ENCODE measurements at places on chromosomes 16 and 17.

DNA sequence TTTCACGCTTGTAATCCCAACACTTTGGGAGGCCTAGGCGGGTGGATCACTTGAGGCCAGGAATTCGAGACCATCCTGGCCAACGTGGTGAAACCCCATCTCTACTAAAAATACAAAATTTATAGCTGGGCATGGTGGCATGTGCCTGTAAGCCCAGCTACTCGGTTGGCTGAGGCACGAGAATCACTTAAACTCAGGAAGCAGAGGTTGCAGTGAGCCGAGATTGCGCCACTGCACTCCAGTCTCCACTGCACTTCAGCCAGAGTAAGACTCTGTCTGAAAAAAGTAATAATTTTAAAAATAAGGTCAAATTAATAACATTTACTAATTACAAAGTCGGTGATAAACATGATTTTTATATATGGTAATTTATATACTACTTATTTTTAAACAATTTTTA lies 155.9 kb downstream of the AXIN2 start:
- DNase-seq: no peak

GRCh38 chr16:77617553-77617952 lies 104.8 kb upstream of the NUDT7 start:
- DNase-seq: no peak

GRCh38 chr17:11279776-11280344 lies 38.8 kb downstream of the SHISA6 start:
- no peak for DNase-seq

DNA sequence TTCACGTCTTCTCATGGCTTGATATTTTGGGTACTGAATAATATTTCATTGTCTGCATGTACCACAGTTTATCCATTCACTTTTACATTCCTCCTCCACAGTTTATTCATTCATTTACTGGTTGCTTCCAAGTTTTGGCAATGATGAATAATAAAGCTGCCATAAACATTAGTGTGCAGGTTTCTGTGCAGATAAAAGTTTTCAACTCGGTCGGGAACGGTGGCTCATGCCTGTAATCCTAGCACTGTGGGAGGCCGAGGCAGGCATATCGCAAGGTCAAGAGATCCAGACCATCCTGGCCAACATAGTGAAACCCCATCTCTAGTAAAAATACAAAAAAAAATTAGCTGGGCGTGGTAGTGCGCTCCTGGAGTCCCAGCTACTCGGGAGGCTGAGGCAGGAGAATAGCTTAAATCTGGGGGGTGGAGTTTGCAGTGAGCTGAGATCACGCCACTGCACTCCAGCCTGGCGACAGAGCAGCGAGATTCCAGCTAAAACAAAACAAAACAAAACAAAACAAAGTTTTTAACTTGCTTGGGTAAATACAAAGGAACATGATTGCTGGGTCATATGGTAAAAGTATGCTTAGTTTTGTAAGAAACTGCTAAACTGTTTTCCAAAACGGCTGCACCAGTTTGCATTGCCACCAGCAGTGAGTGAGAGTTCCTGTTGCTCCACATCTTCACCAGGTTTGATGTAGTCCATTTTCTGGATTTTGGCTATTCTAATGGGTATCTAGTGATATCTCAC lies 89.5 kb downstream of the WWP2 start:
- DNase-seq: no peak

DNA sequence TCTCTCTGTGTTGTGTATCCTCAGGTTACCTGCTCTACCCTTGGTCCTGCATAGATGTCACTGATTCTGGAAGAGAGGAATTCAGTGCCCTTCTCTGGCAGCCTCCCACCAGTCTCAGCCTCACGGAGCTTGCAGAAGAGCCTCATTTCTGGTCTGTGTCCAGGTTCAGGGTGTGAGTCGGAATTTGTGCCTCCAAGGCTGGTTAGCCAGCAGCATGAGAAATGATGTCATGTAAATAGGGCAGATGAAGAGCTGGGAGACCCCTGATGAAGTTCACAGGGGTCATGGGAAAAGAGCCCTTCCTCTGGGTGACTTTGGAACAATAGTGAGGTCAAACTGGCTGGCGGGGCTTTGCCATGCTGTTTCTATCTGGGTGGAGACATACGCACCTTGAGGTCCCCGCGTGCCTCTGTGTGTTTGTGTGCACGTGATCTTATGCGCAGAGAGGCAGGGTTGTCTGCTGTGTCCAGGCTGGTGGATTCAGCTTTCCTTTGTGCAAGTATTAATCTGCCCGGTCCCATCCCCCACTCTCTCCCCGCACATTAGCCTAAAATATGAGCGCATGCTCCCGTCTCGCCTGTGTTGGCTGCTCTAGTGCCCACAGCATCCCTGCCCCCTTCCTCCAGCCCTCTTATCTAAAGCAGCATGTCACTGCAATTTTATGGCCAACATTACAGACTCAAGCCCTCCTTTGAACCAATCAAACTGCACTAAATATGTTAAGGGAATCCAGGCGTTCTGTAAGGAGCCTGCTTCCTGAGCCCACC lies 256.3 kb upstream of the ZFHX3 start:
- DNase-seq: no peak

DNA sequence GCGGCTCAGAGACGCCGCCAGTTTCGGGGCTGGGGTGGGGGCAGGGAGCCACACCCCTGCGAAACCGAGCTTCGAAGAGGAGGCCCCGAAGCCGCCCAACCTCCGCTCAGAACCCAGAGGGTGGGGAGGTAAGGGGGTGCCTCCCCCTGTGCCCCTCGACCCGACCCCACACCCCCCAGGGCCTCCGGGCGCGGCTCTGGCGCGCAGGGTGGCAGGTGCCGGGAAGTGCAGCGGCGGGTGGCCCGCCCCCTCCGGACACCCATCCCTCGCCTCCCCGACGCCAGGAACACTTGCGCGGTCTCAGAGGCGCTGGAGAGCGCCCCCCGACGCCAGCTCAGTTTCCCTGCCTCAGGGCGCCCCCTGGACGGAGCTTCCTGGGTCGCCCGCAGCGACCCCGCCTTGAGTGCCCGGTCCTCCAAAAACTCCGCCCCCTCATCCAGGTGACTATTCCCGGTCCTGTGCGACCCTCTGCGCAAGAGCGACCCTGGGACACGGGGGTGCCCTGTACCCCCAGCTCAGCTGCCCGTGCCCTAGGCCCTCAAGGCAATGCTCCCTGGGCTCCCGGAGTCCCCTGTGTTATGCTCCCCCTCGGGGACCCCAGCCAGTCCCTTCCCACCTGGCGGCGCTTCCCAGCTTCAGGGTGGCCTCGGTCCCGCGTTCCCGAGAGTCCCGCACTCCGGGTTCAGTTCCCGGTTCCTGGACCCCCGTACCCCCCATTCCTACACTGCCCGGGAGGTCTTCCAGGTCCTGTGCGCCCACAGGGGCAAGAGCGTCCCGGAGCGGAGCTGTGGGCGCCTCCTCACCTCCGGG lies 562 bp downstream of the PPL start:
- DNase-seq: no peak

- no peak for DNase-seq
Observed at GRCh38 chr17:60823515-60823914, 145.9 kb downstream of the BCAS3 start.

DNA sequence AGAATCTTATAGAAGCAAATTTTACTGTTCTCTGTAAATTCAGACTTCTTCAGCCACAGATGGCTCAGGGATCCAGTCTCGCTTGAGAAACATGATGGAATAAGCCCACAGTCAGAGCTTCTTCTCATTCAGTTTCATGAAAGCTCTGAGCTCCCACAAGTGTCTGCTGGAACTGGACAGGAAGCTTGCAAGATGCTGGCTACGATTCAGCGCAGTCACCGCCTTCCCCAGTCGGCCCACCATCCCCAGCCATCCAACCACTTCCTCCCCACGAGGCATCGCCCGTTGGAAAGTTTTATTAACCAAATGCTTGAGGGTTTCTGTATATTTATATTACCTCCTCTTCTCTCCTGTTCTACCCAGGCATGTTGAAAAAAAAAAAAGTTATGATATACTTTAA lies 171.7 kb downstream of the ZFHX3 start:
- no peak for DNase-seq

DNA sequence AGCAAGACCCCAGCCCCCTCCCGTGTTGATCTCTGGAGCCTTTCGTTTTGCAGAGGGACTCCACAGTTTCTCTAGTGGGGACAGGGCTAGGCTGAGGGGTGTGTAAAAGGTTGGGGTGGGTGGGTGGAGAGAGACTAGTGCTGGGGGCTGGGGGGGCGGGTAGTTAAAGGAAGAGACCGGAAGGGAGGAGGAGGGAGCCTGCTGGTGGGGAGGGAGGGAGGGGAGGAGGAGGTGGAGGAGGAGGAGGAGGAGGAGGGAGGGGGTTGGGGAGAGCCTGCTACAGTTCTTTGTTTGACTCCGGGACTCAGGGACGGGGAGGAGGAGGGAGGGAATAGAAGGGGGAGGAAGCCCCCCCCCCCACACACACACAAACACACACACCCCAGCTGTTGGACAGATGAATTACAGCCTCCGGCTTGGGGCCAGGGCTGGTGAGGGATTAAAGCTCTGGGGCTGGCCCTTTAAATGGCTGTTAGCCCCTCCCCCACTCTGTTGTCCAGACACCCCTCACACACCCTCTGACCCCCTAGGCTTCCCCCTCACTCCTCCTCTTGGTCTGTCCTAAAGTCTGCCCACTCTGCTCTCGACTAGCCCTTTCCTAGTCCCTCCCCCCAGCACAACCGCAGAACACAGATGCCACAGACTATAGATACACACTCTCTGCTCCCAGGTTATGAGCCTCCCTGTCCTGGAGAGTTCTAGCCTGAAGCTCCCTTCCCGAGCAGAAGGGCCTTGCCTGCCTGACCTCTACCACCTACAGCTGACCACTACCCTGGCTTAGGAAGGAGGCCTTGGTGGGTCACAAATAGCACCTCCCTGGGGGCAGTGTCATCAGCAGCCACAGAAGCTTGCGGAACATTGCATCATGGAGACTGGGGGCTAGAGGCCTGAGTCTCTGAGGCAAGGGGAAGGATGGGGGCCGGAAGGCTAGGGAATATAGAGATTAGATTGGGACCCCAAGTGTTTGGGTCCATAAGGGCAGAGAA lies 4.4 kb downstream of the KDM6B start:
- no peak for DNase-seq

DNA sequence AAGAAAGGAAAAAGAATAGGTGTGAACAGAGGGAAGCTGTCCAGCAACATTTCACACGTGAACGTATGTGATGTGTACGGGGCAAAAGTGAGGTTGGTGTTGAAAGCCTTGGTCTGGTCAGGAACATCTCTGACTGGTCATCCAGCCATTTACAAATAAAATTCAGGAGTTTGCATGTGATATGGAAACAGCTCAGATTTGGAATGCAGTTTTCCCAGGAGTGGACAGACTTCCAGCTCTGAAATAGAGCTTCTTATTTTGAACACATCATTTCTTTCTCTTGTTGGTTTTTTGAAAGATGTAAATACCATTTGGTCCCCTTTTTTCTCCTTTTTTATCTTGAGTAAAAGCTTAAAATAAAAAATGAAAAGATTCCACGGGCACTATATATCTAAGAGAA lies 566.2 kb upstream of the ZFHX3 start:
- no peak for DNase-seq

DNA sequence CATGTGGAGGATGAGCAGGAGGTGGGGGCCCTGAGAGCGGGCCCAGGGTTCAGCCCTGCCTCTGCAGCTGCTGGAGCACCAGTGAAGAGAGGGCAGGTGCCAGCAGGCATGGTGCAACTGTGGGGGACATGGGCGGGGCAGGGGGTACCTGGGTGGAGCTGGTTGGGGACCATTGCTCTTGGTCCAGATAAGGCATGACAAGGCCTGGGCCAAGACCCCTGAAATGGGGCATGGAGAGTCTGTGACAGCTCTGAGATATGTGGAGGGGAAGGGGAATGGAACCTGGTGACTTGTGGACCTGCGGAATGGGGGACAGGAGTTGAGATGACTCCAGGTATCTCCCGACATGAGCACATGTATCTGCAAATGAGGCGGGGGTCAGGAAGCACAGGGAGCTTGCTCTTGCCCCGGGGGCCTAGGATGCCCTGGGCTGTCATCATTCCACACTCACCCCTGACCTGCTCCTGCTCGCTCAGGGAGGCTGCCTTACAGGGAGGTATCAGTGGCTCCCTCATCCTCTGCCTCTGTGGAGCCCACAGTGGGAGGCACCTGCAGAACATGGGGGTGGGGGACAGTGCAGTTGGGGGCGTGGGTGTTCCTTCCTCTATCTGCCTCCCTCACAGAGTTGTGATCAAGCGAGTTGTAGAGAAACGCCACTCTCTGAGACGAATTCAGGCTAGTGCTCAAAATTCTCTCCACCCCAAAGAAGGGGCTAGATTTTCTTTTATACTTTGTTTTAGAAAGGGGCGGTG lies 40.2 kb downstream of the TMEM235 start:
- DNase-seq: no peak

GRCh38 chr17:77434136-77435114 lies 293.7 kb downstream of the SEC14L1 start:
- DNase-seq: no peak

DNA sequence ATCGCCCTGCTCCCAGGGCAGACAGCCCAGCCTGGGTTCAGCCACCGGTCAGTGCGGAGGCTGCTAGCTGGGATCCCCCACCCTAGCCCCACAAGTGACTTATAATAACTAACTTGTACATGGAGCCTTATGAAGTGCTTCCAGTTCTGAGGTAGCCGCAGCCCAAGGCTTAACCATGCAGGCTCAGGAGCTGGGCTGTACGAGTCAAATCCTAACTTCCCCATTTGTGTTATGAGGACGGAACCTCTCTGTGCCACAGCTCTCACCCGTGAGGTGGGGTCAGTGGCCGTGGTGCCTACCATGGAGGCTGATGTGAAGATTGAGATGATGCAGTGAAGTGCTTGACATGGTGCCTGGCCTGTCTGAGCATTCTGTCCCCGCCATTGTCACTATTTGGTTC lies 27.8 kb upstream of the GOSR2 start:
- DNase-seq: no peak

DNA sequence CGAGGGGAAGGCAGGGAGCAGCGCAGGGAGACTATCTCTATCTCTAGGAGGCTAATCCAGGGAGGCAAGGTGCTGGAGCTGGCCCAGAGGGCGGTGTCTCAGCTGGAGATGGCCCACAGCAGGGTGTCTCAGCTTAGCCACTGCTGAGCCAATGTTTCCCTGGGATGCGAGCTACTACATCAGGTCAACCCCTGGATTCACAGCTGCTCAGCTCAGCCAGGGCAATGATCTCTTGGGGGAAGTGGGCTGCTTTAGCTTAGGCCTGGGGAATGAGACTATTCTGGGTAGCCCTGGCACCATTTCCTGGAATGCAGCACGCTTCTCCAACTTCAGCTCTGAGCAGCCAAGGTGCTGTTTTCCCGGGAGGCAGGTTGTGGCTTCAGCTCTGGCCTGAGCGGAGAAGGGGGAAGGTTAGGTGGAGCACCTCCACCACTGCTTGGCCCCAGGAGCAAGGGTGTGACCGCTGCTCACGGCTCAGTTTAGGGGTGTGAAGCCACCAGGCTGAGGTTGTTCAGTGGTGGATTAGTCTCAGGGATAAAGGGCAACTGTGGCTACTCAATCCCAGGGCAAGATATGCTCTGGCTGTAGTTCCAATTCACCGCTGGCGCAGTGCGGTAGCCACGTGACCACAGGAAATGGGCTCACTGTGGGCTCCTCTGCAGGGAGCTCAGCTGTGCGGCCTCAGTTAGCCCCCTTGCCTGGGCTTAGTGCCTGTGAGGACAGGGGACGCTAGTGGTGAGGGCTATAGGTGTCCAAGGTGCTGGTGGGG lies 5.2 kb upstream of the PRSS21 start:
- DNase-seq: no peak

DNA sequence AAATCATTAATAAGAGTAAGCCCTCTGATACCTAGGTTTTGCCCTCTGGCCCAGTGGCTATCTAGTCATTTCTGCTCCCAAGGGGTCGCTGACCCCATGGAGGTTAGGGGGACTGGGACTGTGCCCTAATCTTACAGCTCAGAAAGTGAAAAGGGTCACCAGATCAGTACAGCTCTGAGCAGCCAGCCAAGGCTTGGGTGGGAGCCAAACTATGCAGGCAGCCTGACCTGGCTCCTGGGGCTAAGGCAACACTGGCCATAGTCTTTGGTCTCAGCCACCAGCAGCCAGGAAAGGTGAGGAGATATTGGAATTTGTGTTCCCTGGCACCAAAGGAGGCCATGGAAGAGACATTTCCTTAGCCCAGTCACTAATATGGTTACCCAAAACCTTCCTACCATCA lies 67.6 kb downstream of the ASIC2 start:
- no peak for DNase-seq

All from stimulated activated CD8-positive, alpha-beta memory T cell treated with anti-CD3 and anti-CD28 coated beads, Interleukin-4, amount 100 ng/mL, for 24 hours (primary cell).